ENCODE measurements at places on chromosomes 16 and 17. TPM values are rescaled to one million over a fixed set of nuclear protein-coding genes. Genes with fewer than 3 reads are reported as not detected.

GRCh38 chr16:1968146-1968953 lies 1.7 kb downstream of the RNF151 start:
- H3K4me3 ChIP-seq, result no peak overlapping the region
- no peak overlapping the region for H3K27ac ChIP-seq
- no peaks in the 10 kb centered on the region for H3K36me3 ChIP-seq
- peaks cover 7% of the 10 kb centered on the region for H3K4me1 ChIP-seq
- DNase-seq, result no peak

GRCh38 chr16:14496786-14497185 lies 133.3 kb downstream of the PARN start:
- peaks cover 5% of the 10 kb centered on the region for H3K4me1 ChIP-seq
- no peak overlapping the region for H3K27ac ChIP-seq
- no peaks in the 10 kb centered on the region for H3K36me3 ChIP-seq
- H3K4me3 ChIP-seq, result no peak overlapping the region

- peaks cover 3% of the 10 kb centered on the region for H3K27me3 ChIP-seq
- no peak for DNase-seq
- no peak overlapping the region for H3K27ac ChIP-seq
- H3K4me1 ChIP-seq, result peaks cover 5% of the 10 kb centered on the region
- H3K4me3 ChIP-seq, result no peak overlapping the region
Observed at GRCh38 chr16:4064950-4065352, 51.3 kb downstream of the ADCY9 start.

DNA sequence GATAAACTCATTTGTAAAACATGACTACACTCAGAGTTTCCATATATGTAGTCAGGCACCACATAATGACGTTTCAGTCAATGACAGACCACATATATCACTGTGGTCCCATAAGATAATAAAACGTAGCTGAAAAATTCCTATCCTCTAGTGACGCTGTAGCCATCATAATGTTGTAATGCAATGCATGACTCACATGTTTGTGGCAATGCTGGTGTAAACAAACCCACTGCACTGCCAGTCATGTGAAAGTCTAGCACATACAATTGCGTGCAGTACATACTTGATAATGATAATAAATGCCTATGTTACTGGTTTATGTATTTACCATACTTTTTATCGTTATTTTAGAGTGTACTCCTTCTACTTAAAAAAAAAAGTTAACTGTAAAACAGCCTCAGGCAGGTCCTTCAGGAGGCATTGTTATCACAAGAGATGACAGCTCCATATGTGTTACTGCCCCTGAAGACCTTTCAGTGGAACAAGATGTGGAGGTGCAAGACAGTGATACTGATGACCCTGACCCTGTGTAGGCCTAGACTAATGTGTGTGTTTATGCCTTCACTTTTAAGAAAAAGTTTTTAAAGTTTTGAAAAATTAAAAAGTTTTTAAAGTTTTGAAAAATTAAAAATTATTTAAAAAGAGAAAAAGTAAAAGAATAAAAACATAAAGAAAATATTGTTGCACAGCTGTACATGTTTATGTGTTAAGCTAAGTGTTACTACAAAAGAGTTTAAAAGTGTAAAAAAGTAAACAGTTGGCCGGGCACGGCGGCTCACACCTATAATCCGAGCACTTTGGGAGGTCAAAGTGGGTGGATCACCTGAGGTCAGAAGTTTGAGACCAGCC lies 9.0 kb downstream of the STAT5B start:
- no peaks in the 10 kb centered on the region for H3K36me3 ChIP-seq
- H3K4me1 ChIP-seq, result peaks cover 4% of the 10 kb centered on the region
- DNase-seq, result no peak
- no peaks in the 10 kb centered on the region for H3K27me3 ChIP-seq
- no peak overlapping the region for H3K27ac ChIP-seq

CD79B gene
- total RNA-seq, result not detected

DNA sequence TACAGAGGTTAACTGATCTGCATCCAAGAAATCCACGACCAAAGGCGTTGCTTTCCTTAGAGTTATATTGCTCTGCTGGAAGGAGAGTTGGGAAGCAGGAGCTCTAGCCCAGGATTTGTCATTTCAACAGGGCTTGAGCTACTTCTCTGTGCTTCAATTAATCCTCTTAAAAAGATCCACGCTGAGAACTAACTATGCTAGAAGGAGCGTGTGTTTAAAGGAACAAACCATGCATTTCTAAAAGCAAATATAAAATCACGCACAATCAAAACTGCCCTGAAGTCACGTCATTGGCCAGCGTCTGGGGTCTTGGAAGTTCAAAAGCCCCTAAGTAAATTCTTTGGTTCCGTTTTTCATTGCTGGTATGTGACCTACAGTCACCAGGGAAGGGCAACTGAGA lies 1.1 kb downstream of the ARL6IP1 start:
- H3K27ac ChIP-seq, result peak overlapping the region; percentile 99
- H3K27me3 ChIP-seq, result peaks cover 7% of the 10 kb centered on the region
- H3K36me3 ChIP-seq, result no peaks in the 10 kb centered on the region
- peak overlapping the region; percentile 99 for H3K4me3 ChIP-seq

GRCh38 chr17:32349503-32349853 lies 479 bp upstream of the ZNF207 start:
- H3K36me3 ChIP-seq, result no peaks in the 10 kb centered on the region
- H3K4me3 ChIP-seq, result peak overlapping the region; percentile 100
- no peak for DNase-seq
- peaks cover 12% of the 10 kb centered on the region for H3K27me3 ChIP-seq
- H3K4me1 ChIP-seq, result peaks cover 5% of the 10 kb centered on the region

GRCh38 chr16:82092711-82093110 lies 57.7 kb downstream of the HSD17B2 start:
- H3K4me1 ChIP-seq, result no peaks in the 10 kb centered on the region
- peaks cover 1% of the 10 kb centered on the region for H3K27me3 ChIP-seq
- no peak overlapping the region for H3K27ac ChIP-seq
- H3K36me3 ChIP-seq, result no peaks in the 10 kb centered on the region
- no peak overlapping the region for H3K4me3 ChIP-seq
- DNase-seq, result no peak

GRCh38 chr17:46935658-46936266 lies 12.8 kb downstream of the GOSR2 start:
- no peaks in the 10 kb centered on the region for H3K36me3 ChIP-seq
- no peak overlapping the region for H3K27ac ChIP-seq
- H3K4me3 ChIP-seq, result no peak overlapping the region
- peaks cover 1% of the 10 kb centered on the region for H3K27me3 ChIP-seq
- no peak for DNase-seq

DNA sequence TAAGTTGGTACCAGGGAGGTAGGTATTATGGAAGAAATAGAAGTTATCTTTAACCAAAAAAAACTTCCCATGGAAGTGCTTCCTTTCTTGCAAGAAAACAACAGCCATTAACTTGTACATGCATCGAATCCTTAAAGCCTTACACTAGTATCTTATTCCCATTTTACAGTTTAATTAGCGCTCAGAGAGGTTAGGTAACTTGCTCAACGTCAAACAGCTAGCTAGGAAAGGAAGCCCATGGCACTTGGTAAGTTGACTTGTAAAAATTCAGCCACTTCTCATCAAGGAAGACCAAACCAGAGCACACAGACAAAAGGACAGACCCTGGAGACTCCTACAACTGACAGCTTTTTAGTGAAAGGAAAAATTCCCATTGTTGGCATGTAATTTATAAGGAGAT lies 3.5 kb upstream of the NTAN1 start:
- peaks cover 4% of the 10 kb centered on the region for H3K36me3 ChIP-seq
- H3K4me1 ChIP-seq, result no peaks in the 10 kb centered on the region
- no peak overlapping the region for H3K4me3 ChIP-seq
- peaks cover 1% of the 10 kb centered on the region for H3K27me3 ChIP-seq
- no peak for DNase-seq

MPP2 gene
- 51.6 TPM for total RNA-seq

SECTM1 gene
- total RNA-seq, result 0.29 TPM

- no peak for DNase-seq
- H3K4me3 ChIP-seq, result no peak overlapping the region
- peaks cover 6% of the 10 kb centered on the region for H3K27me3 ChIP-seq
- H3K36me3 ChIP-seq, result no peaks in the 10 kb centered on the region
Observed at GRCh38 chr16:89705006-89705405, 3.5 kb upstream of the SPATA2L start.

DNA sequence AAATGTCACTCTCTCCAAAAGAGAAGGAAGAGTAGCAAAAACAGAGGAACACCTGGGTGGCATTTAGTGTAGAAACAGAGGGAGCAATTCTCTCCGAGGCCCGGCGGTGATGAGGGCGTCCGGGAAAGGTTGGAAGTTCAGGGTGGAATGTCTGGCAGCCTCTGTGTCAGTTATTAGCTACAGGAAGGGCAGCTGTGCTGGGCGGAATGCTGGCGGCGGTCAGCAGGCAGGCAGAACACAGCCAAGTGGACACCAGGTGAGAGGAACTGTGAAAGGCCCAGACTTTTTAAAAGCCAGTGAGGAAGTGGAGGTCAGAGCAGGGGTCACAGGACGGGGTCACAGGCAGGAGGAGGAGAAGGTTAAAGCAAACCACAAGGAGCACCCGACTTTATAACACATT lies 238.1 kb downstream of the NTN1 start:
- DNase-seq, result no peak
- no peaks in the 10 kb centered on the region for H3K27me3 ChIP-seq
- H3K4me1 ChIP-seq, result peaks cover 9% of the 10 kb centered on the region
- no peaks in the 10 kb centered on the region for H3K36me3 ChIP-seq
- no peak overlapping the region for H3K27ac ChIP-seq

DNA sequence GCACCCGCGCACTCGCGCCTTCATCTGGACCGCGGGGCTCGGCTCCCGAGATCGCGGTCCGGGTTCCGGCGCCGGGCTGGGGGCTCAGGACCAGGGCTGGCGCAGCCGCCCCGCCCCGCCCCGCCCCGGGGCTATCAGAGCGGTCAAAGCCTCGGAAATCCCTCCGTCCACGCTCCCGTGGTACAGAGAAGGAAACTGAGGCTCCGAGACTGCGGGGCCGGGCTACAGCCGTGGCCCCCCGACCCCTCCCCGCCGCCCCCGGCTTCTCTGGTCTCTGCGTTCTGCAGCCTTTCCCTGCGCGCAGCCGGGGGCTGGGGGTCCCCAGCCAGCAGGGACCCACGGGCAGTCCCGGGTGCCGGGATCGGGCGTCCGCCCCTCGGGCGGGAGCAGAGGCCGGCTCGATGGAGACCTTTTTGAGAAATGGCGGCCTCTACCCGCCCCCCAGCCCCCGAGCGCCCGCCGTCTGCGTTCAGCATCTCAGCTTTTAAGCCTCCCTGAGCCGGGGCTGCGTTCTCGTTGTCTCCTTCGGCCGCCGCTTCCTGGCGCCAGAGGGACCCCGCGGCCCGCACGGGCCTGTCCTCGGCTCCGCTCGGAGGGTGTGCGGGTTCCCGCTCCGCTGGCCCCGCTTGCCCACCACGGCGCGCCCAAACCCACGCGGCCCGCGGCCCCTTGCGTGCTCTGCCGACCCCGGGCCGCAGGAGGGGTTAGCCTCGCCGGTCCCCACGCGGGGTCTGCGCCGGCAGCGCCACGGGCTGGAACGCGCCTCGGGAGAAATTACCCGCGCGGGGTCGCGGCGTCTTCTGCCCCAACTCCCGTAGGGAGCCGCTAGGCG lies 1.5 kb upstream of the NPTX1 start:
- no peaks in the 10 kb centered on the region for H3K36me3 ChIP-seq
- DNase-seq, result peak; percentile 85
- peaks cover 20% of the 10 kb centered on the region for H3K27me3 ChIP-seq
- peaks cover 6% of the 10 kb centered on the region for H3K4me1 ChIP-seq
- no peak overlapping the region for H3K27ac ChIP-seq

SLC5A10 gene
- not detected for total RNA-seq

- H3K4me1 ChIP-seq, result no peaks in the 10 kb centered on the region
- H3K36me3 ChIP-seq, result no peaks in the 10 kb centered on the region
- DNase-seq, result no peak
- H3K4me3 ChIP-seq, result no peak overlapping the region
Observed at GRCh38 chr16:23959072-23959751, 123.4 kb downstream of the PRKCB start.

- no peak overlapping the region for H3K4me3 ChIP-seq
- peaks cover 5% of the 10 kb centered on the region for H3K27me3 ChIP-seq
- H3K36me3 ChIP-seq, result no peaks in the 10 kb centered on the region
Observed at GRCh38 chr17:45656527-45657181, 127.5 kb upstream of the CRHR1 start.

- H3K4me3 ChIP-seq, result no peak overlapping the region
- no peaks in the 10 kb centered on the region for H3K4me1 ChIP-seq
- no peak for DNase-seq
- H3K36me3 ChIP-seq, result peaks cover 13% of the 10 kb centered on the region
- H3K27me3 ChIP-seq, result no peaks in the 10 kb centered on the region
Observed at GRCh38 chr16:53566552-53567245, 63.7 kb upstream of the AKTIP start.

GRCh38 chr16:24800586-24800985 lies 45.2 kb upstream of the SLC5A11 start:
- H3K27ac ChIP-seq, result peak overlapping the region; percentile 16
- peaks cover 2% of the 10 kb centered on the region for H3K4me1 ChIP-seq

- no peaks in the 10 kb centered on the region for H3K4me1 ChIP-seq
- no peak overlapping the region for H3K4me3 ChIP-seq
- H3K36me3 ChIP-seq, result no peaks in the 10 kb centered on the region
- H3K27me3 ChIP-seq, result no peaks in the 10 kb centered on the region
Observed at GRCh38 chr16:80850757-80851156, 46.4 kb upstream of the CDYL2 start.

- H3K4me3 ChIP-seq, result no peak overlapping the region
- peaks cover 16% of the 10 kb centered on the region for H3K4me1 ChIP-seq
- H3K36me3 ChIP-seq, result no peaks in the 10 kb centered on the region
- H3K27ac ChIP-seq, result no peak overlapping the region
- no peak for DNase-seq
Observed at GRCh38 chr16:11638140-11638539, 30.1 kb upstream of the SNN start.

GRCh38 chr16:8683640-8684039 lies 9.2 kb downstream of the ABAT start:
- H3K4me3 ChIP-seq, result peak overlapping the region; percentile 2
- peak overlapping the region; percentile 48 for H3K27ac ChIP-seq
- peaks cover 15% of the 10 kb centered on the region for H3K4me1 ChIP-seq
- peaks cover 9% of the 10 kb centered on the region for H3K36me3 ChIP-seq
- H3K27me3 ChIP-seq, result peaks cover 8% of the 10 kb centered on the region

- peak overlapping the region; percentile 52 for H3K4me3 ChIP-seq
- peak overlapping the region; percentile 85 for H3K27ac ChIP-seq
- peaks cover 15% of the 10 kb centered on the region for H3K4me1 ChIP-seq
- no peaks in the 10 kb centered on the region for H3K27me3 ChIP-seq
- no peaks in the 10 kb centered on the region for H3K36me3 ChIP-seq
Observed at GRCh38 chr17:40622509-40622928, 25.1 kb downstream of the SMARCE1 start.

HLF gene
- 0.32 TPM for total RNA-seq

- no peak overlapping the region for H3K27ac ChIP-seq
- DNase-seq, result no peak
- no peak overlapping the region for H3K4me3 ChIP-seq
- H3K27me3 ChIP-seq, result peaks cover 2% of the 10 kb centered on the region
- H3K36me3 ChIP-seq, result no peaks in the 10 kb centered on the region
Observed at GRCh38 chr16:66255647-66256046, 110.8 kb upstream of the CDH5 start.
